ENCODE measurements at places on chromosomes 4 and X.
A peak's percentile ranks its signal among the peaks of the same experiment; 100 is the strongest.

DNA sequence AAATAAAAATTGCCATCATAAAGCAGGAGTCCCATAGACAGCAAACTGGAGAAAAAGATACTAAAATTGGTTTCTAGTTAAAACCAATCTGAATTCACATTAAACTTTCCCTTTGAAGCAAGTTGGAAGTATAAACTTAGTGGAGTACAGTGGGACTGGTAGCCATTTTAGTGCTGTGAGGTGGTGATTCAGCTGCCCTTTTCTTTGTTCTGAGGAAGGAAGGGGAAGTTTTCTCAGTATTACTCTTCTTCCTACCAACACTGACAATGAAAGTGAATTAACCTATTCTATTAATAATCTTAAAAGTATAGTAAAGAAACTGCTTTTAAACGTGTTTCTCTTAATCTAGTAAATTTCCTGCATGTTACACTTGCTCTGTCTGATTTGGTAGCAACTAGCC lies 36.7 kb downstream of the SLC9A6 start:
- DNase-seq = peak; percentile 60

GRCh38 chr4:129545599-129546278 lies 449.8 kb downstream of the C4orf33 start:
- DNase-seq = peak; percentile 99

DNA sequence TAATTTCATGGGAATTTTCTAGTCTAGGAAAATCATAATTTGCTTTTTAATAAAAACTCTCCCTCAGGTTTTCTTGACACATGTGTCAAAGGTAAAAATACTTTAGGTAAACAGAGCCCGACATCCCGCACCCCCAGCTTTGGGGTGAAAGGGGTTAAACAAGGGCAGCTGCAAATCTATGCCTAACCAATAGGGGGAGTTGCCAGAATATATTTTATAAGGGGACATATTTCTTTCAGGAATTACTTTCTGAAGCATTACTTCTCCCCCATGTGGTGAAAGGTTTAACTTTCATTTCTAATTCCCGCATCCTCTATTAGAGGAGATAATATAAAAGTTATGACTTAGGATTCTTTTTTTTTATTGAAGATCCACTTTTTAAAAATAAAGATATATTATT lies 53.9 kb upstream of the HEPH start:
- DNase-seq = peak; percentile 15

DNA sequence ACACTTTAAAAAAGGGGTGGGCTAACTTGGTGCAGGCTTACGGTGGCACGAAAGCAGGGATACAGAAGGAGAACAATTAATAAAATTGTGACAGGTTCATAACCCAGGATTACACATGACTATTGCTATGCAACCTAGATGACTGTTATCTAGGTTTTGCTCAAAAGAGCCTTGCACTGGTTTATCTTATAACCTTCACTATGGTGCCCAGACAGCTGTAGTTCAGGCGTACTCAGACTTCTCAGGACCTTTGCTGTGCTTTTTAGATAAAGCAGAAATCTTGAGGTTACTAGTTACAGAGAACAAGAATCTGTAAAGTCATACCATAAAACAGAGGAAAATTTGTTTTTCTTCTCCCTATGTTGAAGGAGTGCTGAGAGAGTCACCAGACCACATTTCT lies 44.4 kb downstream of the UGT2A3 start:
- no peak for DNase-seq

DNA sequence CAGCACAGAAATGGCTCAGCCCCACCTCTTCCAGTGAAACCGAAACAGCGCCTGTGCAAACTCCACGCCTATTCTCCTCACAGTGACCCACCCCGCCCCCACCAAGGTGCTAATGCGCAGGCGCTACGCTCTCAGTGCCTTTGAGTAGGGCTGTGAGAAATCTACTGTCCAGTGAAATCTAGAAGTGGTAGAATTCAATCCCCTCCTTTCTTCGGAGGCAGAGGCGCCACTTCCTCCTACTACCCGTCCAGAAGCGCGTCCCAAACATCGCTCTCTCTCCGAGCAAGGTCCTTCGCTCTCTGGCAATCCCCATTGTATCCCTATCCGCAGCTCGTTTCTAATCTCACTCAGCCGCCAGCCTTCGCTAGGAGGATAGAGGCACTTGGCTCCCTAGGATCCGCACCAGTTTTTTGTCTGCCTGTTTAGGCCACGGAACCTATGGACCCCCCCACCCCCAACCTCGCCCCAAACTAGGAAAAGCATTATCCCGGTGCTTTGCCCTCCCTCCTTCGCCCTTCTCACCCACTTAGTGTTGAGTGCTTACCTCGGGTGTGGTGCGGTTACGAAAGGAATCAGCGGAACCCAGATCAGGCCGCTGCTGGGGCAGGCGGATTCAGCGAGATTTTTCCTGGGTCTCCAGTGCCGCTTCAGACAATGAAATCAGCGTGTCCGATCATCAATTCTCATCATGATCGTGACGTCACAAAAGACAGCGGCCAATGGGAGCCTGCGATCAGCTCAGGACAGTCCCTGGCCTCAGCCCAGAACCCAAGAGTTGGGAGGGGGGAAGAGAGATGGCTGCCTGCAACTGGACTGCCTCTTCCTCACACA lies at the start of gene HDX:
Gene HDX, minus strand, starts transcription at position 656 of the 831 bp plus-strand sequence. CDS start 27,056 bp downstream, outside the sequence.
- DNase-seq = peak; percentile 86

GRCh38 chr4:8871417-8872401 lies at the start of gene HMX1:
HMX1 (minus strand) TSS chr4:8871839; CDS start chr4:8871614, 225 bp downstream.
- peak; percentile 20 for DNase-seq

- no peak for DNase-seq
Observed at GRCh38 chr4:153296040-153296823, 48.3 kb upstream of the MND1 start.

All from dermis blood vessel endothelial cell (primary cell).